ENCODE measurements at places on chromosomes 1 and 21. TPM values are rescaled to one million over a fixed set of nuclear protein-coding genes. Genes with fewer than 3 reads are reported as not detected.

AMY2B gene
- 23.5 TPM for total RNA-seq

MYBPH gene
- not detected for total RNA-seq

RPS6KA1 gene
- 140 TPM for total RNA-seq

KLHDC7A gene
- total RNA-seq = 1.1 TPM
